ENCODE measurements at places on chromosomes 1 and 21.

GRCh38 chr1:233512538-233512937, 101.4 kb upstream of the KCNK1 start:
- DNase-seq = no peak

DNA sequence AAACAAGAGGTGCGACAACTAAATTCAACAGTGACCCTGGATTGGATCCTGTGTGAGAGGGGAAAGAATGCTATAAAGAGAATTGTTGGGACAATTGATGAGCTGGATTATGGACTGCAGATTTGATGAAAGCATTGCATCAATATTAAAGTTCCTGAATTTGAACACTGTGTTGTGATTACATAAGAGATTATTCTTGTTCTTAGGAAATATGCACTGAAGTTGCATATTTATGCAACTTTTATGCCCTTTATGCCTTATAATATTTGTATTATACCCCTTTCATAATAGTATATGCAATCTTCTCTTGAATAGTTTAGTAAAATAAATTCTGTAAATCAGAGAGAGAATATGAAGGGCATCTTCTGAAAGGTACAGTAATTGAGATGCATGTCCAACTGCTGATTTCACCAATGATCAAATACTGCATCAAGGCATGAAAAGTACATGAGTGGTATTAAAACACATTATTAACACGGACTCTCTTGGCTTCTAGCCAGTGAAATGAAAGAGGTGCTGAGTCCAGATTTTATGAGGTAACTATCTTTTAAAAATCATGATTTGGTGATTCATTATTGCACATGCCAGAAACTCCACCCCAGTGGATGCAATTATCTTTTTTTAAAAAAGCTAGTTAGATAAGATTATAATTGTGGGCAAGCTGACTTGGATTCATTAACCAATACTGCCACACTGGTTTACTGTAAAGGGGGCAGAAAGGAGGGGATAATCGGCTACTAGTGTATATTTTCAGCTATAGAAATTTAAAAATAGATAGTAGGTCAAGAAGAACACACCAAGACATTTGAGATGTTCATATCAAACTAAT, 19.9 kb upstream of the LPAR3 start:
- DNase-seq = no peak

- DNase-seq = no peak
Measured at GRCh38 chr1:214571281-214571680, 19.9 kb upstream of the PTPN14 start.

GRCh38 chr1:162456323-162456722, 41.3 kb upstream of the UHMK1 start:
- DNase-seq = no peak

DNA sequence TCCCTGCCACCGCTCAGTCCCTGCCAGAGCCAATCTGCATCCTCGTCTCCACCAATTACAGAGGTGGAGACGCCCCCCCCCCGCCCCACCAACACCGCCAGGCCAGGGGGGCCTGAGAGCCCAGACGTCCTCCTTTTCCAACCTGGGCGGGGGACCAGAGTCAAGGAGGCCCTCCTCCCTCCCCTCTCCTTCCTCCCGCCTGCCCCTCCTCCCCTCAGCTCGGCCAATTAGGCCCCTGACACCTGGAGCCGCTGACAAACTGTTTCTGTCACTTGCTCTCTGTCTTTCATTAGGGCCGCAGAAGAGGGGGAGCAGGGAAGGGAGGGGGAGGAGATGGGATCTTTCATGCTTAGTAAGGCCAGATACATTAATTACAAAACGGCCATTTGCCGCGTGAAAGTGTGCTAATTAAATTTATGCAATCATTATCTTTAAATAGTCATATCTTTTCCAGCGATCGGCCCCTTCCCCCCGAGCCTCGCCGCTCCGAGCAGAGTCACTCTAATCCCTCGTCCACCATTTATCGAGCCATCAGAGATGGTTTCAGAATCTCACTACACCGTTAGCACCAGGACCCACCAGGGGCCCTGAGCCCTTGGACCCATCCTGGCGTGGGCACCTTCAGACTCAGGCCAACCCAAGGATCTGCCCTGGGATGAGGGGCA, 94.7 kb downstream of the PAX7 start:
- DNase-seq = no peak

GRCh38 chr1:119779869-119780356, 11.2 kb upstream of the HMGCS2 start:
- DNase-seq = no peak

GRCh38 chr1:11293856-11294255, 20.9 kb downstream of the UBIAD1 start:
- no peak for DNase-seq

GRCh38 chr1:41239988-41240610, 2.0 kb downstream of the SCMH1 start:
- DNase-seq = no peak

- no peak for DNase-seq
Measured at GRCh38 chr1:10639775-10640578, 156.5 kb downstream of the CASZ1 start.

GRCh38 chr1:208187499-208188041, 56.6 kb downstream of the PLXNA2 start:
- no peak for DNase-seq

Measured in activated CD4-positive, alpha-beta T cell treated with anti-CD3 and anti-CD28 coated beads for 4 hours (primary cell).